ENCODE measurements at places on chromosomes 6 and 20. TPM values are rescaled to one million over a fixed set of nuclear protein-coding genes. Genes with fewer than 3 reads are reported as not detected.
A peak's percentile ranks its signal among the peaks of the same experiment; 100 is the strongest.

DNA sequence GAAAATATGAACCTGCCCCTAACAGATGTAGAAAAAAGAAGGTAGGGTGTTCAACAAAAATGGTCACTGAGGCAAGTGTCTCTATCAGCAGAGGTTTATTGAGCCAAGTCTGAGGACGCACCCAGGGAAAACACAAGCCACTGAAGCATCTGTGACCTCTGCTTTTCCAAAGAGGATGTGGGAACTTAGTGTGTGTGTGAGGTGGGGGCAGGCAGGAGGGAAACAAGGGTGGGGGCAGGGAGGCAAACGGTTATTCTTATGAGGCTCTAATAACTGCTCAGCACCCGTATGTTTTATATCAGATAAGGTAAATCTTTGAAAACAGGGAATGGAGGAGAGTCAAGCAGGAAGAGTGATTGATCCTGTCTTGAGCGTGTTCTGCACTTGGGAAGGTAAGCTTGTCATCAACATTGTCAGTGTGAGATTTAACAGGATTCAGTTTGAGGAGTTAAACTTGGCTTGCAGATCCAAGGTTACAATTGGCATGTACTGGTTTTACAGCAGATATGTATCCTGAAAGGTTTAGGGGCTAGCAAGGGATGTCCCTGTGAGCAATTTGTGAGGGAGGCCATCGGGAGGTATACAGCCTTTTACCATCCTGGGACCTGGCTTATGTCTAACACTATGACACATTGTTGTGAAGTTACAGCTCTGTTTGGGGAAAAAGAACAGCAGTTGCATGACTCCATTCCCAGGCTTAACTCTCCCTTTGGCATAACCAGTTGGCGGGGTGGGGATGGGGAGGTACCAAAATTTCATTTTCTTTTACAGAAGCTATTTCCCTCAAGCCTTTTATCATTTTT lies 33.7 kb downstream of the NINL start:
- no peak for DNase-seq

GRCh38 chr20:5065879-5066383 lies 53.8 kb downstream of the PCNA start:
- DNase-seq, result peak; percentile 88

DNA sequence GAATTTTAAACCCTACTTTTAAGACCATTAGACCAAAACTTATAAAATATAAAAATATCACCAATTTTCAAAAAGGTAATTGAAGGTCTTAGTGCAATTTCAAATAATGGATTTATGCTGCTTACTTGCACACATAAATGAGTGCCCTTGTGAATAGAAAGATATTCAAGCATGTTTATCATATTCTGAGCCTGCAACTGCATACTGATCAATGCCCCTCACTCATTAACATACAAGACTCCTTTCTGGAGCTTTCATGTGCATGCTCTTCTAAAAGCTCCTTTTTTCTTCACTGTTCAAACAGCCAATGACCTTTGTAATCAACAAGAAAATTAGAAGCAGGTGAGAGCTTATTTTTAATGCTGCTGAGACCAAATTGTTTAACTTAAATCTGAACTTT lies 1139.3 kb downstream of the HACE1 start:
- no peak for DNase-seq

GRCh38 chr6:38959138-38959537 lies 89.4 kb upstream of the GLP1R start:
- DNase-seq, result no peak

GRCh38 chr6:80338201-80338836 lies 231.8 kb downstream of the BCKDHB start:
- DNase-seq, result no peak

Gene PNLDC1
- total RNA-seq, result not detected

Gene GMEB2
- 10.5 TPM for total RNA-seq

Measured in epithelial cell of proximal tubule (primary cell).